ENCODE measurements at places on chromosomes 7 and 10.

DNA sequence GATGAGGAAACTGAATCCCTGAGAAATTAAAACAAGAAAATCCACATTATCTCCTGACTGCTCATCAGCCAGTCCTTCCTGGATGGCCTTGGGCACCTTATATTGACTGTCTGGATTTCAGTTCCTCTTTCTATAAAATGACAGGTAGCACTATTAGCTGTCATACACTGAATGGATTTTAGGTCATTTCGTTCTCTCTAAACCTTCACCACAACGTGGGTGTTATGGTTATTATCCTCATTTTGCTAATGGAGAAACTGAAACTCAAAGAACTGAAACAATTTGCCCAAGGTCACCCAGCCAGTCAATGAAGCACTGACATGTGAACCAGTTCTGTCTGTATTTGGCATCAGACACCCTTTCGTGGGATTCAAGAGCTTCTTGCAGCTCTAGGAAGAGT lies 193.8 kb downstream of the CYP26A1 start:
- no peak for DNase-seq

DNA sequence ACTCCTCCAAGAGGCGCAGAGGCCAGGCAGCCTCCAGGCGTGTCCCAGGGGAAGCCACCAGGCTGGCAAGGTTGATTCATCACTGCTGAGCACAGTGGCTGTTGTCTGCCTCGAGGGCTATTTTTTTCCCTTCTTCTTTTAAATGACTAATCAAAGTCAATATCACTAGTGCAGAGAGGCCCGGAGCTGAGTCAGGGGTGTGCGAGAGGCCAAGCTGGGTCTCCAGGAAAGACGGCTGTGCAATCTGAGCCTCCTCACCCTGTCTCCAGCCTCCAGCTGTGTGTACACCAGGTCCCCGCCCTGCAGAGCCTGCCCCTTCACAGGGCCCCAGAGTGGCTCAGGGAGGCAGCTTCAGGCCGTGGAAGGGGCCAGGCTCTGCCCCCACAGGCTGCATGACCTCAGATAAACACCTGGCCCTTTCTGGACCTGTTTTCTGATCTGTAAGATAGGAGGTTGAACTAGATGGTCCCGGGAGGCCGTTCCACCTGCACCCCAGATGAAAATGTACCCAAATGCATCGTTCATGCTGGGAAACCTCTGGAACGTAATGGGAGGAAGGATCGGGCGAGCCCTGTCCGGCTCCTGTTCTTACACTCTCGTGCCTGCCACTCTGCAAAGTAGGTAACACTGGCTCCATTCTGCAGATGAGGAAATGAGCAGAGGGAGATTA lies 3.7 kb downstream of the STX1A start:
- no peak for DNase-seq

- no peak for DNase-seq
Observed at GRCh38 chr10:12975906-12976305, 25.6 kb downstream of the CCDC3 start.

GRCh38 chr10:78959217-78959923 lies 109.4 kb upstream of the ZMIZ1 start:
- DNase-seq = no peak

- no peak for DNase-seq
Observed at GRCh38 chr10:44258019-44258418, 126.9 kb downstream of the CXCL12 start.

DNA sequence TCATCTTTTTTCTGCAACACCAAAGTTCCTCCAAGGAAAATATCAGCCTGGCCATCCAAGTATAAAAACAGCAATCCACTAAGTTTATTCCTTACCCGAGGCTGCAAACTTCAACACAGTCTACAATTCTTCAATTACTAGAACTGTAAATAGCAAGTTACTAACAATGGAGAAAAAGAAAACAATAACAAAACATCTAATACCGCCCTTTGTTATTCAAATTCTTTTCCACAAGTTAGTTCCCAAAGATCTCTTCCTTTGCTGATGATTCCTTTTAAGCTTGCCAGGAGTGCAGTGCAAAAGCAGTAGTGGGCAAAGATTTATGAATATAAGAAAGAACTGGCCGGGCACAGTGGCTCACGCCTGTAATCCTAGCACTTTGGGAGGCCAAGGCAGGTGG lies 86.2 kb downstream of the CUL2 start:
- no peak for DNase-seq

- no peak for DNase-seq
Observed at GRCh38 chr10:3803295-3803926, 18.4 kb upstream of the KLF6 start.

DNA sequence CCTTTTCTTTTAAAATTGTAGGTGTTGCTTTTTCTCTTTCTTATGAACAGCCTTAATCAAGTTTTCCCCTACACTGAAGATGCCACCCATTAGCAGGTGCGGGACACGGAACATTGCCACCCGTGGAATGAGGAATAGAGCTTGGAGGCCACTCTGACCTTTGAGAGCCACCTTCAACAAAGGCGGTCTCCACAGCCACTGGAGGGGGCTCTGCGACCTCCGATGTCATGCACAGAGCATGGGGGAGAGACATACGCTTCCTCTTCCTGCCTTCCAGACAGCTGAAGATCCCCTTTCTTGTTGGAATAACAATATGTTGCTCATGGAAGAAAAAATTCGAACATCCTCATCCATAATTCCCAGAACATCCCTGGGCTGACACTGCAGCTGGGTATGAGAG lies 39.1 kb downstream of the ADARB2 start:
- DNase-seq = no peak

DNA sequence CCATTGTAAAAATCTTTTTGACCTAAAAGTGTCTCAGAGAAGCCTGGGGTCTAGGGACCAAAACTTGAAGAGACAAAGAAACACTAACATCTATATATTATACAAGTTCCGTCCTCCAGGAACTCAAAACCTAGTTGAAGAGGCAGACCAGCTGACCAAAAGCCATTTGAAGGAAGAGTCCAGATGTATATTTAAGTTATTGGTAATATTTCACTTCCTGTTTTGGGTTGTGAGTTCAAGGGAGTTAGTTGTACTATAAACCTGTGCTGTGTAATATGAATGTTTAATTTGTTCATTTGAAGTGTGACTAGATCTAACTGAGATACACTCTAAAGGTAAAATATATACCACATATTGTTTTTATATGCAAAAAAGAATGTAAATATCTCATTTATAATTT lies 45.0 kb downstream of the CDK1 start:
- DNase-seq = no peak

- DNase-seq = no peak
Observed at GRCh38 chr7:77765906-77766800, 32.1 kb downstream of the TMEM60 start.

- DNase-seq = no peak
Observed at GRCh38 chr7:91378131-91378530, 113.9 kb downstream of the FZD1 start.

GRCh38 chr7:47741984-47742383 lies 160.1 kb upstream of the TNS3 start:
- DNase-seq = no peak

DNA sequence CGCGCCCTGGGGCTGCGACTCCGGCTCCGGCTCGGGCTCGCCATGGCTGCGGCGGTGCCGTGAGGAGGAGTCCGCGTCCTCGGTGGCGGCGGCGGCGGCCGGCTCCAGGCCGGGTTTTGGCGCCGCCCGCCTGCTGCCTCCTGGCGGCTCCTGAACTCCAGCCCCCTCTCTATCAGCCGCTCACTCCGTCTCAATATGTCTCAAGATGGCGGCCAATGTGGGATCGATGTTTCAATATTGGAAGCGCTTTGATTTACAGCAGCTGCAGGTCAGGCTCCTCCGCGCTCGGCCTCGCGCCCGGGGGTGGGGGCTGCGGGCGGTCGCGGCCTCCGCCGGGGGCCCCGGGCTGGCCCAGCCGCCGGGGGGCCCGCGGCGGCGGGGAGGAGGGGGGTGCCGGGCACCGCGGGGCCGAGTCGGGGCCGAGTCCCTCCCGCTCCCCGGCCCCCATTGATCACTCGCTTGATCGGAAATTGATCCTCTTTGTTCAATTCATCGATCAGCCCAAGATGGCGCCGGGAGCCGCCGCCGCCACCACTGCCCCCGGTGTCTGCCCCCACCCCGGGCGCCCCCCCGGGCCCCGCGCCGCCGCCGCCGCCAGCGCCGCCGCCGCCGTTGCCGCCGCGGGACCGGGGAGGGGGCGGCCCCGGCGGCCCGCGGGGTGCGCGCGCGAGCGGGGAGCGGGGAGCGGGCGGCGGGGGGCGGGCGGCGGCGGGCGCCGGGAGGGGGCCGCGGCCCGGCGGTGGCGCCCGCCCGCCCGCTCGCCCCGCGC lies 1.4 kb upstream of the CUX1 start:
- DNase-seq = peak; percentile 70

- no peak for DNase-seq
Observed at GRCh38 chr10:80513106-80513505, 24.6 kb upstream of the SH2D4B start.

DNA sequence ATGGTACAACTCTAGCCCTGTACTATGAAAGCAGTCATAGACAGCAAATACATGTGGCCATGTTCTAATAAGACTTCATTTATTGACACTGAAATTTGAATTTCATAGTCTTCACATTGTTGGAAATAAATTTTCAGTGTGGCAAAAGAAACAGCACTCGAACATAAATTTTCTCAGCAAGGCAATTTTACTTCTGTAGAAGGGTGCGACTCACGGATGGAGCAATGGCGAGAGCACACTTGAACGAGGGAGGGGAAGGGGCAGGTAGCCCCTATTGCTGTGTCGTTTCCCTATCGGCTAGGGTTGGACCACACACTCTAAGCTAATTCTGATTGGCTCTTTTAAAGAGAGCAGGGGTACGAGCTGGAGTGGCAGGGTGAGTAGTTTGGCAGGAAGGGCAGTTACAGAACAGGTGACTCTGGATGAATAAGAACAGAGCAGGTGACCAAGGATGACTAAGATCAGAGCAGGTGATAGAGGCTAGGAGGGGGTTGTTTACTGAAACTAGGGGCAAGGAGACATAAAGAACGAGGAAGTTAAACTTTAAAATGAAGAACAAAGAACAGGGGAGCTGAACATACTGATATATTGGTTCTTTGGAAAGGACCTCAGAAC lies 52.0 kb downstream of the LRRC4 start:
- DNase-seq = no peak

- peak; percentile 34 for DNase-seq
Observed at GRCh38 chr7:27172823-27173510, 1.2 kb downstream of the HOXA10 start.

DNA sequence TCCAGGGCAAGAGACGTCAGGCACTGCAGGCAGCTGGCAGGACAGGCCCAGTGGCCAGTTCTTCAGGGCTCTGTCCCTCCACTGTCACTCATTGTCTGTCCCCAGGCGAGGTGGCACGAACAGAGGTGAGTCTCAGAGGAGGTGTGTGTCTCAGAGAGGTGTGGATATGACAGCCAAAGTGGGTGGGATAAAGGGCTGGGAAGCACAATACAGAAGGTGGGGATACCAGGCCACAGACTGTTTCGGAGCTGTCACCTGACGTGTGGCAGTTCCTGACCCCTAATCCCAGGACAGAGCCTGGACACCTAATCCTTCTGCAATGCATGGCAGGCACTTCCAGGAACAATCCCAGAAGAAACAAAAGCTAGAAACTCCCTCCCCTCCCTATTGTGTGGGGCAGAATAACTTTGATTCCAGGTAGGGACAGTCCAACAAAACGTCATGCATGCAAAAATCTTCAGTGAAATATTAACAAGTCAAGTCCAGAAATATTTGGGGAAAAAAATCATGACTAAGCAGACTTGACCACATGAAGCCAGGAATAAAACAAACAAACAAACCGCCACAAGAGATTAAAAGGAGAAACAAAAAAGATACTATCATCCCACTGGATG lies 11.6 kb downstream of the KLRG2 start:
- no peak for DNase-seq

GRCh38 chr7:148242294-148242821 lies 348.2 kb upstream of the C7orf33 start:
- DNase-seq = peak; percentile 55

DNA sequence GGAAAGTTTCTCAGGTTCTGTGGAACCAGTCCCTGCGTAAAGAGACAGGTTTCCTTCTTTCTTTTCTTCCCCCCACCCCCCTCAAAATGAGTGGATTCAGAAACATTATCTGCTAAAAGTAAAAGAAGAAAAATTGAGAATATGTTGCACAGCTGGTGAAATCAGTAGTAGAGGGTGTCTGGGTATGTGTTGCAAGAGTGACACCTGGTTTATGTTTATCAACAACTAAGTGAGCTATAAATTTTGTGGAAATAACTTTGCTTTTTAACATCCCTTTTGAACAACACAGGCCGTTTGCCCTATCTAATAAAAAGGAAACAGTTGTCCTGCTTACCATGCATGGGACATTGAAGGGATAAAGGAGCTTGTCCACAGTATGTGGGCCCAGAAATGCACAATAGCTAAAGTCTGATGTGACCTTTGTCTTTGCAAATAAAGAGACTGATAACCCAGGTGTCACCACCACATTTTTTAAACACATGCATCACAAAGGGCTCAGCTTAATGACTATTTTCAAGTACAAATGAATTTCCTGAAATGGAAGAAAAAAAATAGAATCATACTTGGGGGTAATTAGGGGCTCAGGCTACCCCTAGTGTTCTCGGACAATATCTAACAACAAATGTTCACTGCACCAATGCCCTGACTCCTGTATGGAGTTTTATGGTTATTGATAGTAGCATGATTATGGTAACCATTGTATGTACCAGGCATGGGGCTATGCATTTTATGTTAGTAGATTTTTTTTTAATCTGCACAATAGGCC lies 221.7 kb upstream of the TCF7L2 start:
- DNase-seq = no peak

DNA sequence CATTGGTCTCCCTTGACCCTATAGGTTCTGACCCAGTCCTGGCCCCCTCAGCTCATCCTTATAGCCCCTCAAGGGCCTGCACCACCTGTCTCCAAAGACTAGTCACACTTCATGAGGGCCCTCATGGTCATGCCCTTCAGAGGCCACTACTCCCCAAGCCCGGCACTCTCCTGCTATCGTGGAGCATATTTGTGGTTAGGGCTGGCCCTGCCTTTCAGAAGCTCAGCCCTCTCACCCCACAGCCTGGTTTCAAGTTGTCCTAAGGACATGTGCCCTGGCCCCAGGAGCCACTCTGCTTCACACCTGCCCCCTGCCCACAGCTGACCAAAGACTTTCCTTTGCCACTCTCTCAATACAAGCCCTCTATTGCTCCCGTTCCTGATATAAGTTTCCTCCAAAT lies 60.3 kb upstream of the LBX1 start:
- peak; percentile 50 for DNase-seq

- DNase-seq = no peak
Observed at GRCh38 chr7:28808796-28809533, 149.2 kb downstream of the TRIL start.

- no peak for DNase-seq
Observed at GRCh38 chr7:4159761-4160554, 522.1 kb upstream of the FOXK1 start.

GRCh38 chr10:92418891-92419290 lies 127.9 kb downstream of the MARCHF5 start:
- DNase-seq = no peak
